ENCODE measurements at places on chromosomes 12 and 14.

DNA sequence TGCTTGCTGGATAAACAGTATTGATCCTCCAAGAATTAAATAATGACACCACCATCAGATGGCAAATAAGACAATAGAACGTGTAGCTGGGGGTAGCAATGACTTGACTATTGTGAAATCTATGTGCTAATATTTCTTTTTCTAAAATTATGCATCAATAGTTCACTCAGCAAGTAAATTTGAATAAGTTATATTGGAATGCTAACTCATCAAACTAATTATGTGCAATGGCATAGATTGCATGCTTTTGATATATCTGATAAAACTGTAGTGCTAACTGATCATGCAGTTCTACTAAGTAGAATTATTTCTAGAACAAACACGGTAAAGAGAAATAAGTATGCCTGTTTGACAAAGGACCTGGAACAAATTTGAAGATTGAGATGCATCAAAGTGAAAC lies 474.4 kb downstream of the NOVA1 start:
- DNase-seq, result no peak

DNA sequence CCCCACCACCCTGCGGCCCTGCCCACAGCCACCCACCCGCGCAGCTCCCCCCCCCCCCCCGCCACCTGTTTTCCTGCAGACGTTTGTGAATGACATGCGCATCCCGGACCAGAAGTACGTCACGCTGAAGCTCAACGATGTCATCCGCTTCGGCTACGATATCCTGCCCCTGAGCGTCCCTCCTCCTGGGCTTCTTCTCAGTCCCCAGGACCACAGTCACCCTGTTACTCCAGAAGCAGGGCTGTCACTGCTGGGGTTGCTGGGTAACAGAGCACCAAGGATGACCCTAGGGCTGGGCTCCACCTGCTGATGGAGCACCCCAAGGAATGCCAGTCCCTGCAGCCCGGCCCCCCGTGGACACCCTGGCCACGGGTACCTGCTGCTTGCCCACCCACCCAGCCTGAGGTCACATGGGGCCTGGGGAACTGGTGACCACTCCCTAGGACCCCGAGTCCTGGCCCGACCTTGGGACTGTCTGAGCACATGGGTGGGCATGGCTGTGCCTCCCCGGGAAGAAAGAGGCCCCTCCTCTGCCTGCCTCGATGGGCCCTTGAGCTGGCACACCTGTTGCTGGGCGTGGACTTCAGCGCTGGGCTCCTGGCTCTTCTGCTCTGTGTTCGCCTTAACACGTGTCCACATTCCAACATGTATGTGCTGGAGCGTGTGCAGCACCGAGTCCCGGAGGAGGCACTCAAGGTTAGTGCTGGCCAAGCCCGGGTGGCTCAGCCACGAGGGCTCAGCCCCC lies 12.9 kb downstream of the CEP170B start:
- DNase-seq, result no peak

GRCh38 chr14:68255693-68256178 lies 436.2 kb downstream of the RAD51B start:
- no peak for DNase-seq

DNA sequence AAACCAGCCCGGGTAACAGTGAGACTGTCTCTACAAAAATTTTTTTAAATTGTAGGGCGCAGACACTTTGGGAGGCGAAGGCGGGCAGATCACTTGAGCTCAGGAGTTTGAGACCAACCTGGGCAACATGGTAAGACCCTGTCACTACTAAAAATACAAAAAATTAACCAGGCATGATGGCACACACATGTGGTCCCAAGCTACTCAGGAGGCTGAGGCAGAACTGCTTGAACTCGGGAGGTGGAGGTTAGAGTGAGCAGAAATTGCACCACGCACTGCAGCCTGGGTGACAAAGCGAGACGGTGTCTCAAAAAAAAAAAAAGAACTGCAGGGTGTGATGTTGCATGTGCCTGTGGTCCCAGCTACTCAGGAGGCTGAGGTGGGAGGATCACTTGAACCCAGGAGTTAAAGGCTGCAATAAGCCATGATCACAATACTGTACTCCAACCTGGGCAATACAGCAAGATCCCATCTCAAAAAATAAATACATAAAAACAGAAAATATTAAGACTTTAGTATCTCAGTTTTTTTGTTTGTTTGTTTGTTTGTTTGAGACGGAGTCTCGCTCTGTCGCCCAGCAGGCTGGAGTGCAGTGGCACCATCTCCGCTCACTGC lies 16.9 kb downstream of the ATXN2 start:
- DNase-seq, result no peak

- DNase-seq, result no peak
Measured at GRCh38 chr14:68506645-68507419, 286.0 kb downstream of the ZFP36L1 start.

DNA sequence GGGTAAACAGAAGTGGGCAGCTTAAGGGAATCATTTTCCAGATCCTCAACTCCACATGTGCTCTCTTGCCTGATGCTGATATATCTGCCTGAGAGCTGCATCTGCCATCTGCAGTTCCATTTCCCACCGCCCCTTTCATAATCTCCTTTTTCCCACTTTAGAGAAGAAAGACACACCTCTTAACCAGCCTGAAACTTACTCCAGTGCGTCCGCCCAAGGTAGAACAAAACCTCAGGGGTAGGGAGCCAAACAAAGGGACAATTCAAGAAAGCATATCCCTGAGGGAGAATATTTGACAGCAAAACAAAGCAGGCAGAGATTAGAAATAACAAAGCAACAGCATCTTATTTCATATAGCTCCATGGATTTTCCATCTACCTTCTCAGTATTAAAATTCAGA lies 4.3 kb downstream of the MDM1 start:
- DNase-seq, result no peak

DNA sequence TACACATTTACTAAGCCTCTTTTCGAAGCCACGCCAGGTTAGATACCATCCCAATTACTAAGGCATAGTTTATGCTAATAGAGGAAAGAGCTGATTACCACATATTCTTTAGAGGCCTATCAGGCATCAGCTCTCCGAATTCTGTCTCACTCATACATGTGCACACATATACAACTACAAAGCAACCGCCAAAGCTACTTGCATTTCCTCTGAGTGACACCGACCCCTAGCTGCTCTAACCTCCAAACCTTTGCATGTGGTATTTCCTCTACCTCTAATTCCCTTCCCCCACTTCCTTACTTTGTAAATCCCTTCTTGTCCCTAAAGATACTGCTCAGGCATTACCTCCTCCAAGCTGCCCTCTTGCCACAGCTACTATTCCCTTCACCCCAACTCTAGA lies 107.2 kb downstream of the DUSP6 start:
- no peak for DNase-seq

- no peak for DNase-seq
Measured at GRCh38 chr14:37411079-37411735, 183.8 kb downstream of the FOXA1 start.

- DNase-seq, result no peak
Measured at GRCh38 chr12:56948881-56949280, 8.5 kb downstream of the RDH16 start.

DNA sequence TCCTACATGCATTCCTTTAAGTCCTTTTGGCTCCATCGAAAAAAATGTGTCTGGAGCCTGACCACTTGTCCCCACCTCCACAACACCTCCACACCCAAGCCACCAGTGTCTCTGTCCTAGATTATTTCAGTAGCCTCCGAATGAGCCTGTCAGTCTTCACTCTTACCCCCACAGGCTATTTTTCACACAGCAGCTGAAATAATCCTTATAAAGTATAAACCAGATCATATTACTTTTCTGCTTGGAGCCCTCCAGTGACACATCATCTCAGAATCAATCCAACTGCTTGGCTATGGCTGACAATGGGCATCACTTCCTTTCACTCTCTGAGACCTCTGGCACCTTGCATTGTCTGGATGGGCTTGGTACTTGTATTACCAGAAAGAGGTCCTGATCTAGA lies 44.9 kb downstream of the BBS10 start:
- DNase-seq, result no peak

DNA sequence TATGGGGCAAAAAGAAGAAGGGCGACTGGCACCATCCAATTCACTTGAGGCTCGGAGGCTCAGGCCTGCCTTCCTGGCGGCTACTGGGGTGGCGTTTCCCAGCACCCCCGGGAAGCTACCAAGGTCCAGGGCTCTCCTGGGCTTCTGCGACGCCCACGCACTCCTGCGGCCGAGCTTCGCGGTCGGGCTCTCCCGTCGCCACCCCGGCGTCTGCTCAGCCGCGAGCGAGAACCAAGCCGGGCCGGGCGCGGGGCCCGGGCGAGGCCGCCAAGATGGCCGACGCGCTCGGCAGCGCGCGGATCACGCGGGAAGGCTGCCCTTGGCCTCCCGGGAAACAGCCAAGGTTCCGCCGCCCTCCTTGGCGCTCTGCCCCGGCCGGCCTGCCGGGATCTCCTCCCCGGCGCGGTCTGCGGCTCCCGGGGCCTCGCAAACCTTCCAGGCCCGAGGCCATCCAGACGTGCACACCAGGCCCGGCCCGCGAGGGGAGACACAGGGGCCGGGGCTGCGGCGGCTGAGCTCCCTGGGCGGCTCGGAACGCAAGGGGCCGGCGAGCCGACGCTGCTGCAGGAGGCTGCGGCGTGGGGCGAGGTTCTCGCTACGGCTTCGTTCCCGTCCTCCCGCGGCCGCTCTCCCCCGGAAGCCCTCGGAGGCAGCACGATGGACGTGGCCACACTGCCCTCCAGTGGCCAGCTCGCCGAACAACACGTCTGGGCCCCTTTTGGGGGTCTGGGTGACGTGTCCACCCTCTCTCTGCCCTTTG lies 23.5 kb upstream of the ZFP36L1 start:
- DNase-seq, result peak; percentile 86

DNA sequence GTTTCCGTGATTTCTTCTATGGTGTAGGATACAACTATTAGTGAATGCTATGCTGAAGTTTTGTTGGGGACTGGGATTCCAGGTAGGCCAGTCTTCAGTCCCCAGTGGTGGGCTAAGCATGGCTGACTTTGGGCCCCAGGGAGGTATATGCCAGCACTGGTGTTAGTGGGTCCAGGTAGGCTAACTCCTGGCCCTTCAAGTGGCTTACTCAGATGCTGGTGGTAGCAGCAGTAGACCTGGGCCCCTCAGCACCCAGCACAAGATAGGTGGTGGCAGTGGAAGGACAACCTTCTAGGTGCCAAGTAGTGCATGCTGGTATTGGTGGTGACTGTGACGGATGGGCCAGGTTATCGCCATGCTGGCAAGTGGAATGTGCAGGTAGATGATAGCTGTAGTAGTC lies 955.1 kb downstream of the TMTC2 start:
- no peak for DNase-seq

GRCh38 chr12:130783110-130783715 lies 55.8 kb downstream of the STX2 start:
- DNase-seq, result no peak

- DNase-seq, result no peak
Measured at GRCh38 chr14:67559639-67560038, 26.5 kb downstream of the PLEKHH1 start.

- DNase-seq, result no peak
Measured at GRCh38 chr12:19243551-19243950, 114.0 kb downstream of the PLEKHA5 start.

DNA sequence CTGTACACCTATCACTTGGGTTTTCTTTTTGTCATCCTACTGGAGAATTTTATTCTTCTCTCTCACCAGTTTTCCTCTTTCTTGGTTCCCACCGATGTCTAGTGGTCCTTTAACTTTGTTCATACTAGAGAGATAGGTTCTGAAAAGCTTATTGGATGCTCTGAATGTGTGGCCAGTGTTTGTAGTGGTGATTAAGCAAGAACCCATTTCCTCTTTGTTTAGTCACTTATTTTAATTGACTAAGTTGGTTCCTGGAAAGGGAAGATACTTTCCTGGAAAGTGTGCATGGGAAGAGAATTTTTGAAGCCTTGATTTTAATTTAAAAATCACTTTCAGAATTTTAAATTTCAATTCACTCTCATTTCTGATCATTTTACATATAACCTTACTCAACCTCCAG lies 127.2 kb downstream of the OTOGL start:
- peak; percentile 78 for DNase-seq

GRCh38 chr14:69048456-69048855 lies 69.4 kb upstream of the ACTN1 start:
- DNase-seq, result no peak

- no peak for DNase-seq
Measured at GRCh38 chr12:53982648-53983567, 2.0 kb upstream of the HOXC10 start.

- no peak for DNase-seq
Measured at GRCh38 chr14:101374373-101375338, 186.6 kb upstream of the DIO3 start.

- no peak for DNase-seq
Measured at GRCh38 chr12:105920161-105920684, 218.5 kb downstream of the NUAK1 start.

GRCh38 chr12:42372154-42372791 lies 46.3 kb downstream of the PPHLN1 start:
- DNase-seq, result peak; percentile 61

Measured in kidney capillary endothelial cell (primary cell).